ENCODE measurements at places on chromosomes 13 and 19. TPM values are rescaled to one million over a fixed set of nuclear protein-coding genes. Genes with fewer than 3 reads are reported as not detected.

DNA sequence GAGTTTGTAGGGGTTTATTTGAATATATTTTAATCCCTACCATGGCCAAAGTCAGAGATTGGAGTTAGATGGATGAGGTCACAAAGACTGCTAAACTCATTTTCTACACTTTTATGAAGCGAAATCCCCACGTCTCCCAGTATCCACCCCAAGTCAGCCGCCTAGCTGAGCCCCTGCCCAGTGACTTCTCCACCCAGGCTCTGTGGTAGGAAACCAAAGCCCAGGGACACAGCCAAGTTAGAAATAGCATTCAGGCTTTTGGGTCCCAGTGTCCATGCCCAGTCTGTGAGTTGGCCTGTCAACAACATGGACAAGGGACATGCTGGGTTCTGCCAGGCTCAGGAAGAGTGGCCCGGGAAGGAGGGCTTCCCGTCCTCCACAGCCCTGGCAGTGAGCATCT, 474.0 kb downstream of the FOXO1 start:
- DNase-seq: no peak

GRCh38 chr19:5397804-5398692, 57.2 kb upstream of the ZNRF4 start:
- DNase-seq: no peak

GRCh38 chr19:10554760-10555609, 10.8 kb downstream of the KRI1 start:
- no peak for DNase-seq

The URAD gene
- total RNA-seq: not detected

DNA sequence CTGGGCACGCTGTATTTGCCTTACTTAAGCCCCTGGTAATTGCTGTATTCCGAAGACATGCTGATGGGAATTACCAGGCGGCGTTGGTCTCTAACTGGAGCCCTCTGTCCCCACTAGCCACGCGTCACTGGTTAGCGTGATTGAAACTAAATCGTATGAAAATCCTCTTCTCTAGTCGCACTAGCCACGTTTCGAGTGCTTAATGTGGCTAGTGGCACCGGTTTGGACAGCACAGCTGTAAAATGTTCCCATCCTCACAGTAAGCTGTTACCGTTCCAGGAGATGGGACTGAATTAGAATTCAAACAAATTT, 676 bp downstream of the BRCA2 start:
- DNase-seq: peak; percentile 23

- no peak for DNase-seq
These were observed 235.5 kb downstream of the PCDH9 start for GRCh38 chr13:66994517-66995202.

The DENND1C gene
- total RNA-seq: not detected

- DNase-seq: peak; percentile 76
These were observed 127.1 kb downstream of the GGACT start for GRCh38 chr13:100461309-100462030.

The ACP7 gene
- total RNA-seq: not detected

The PTH2 gene
- not detected for total RNA-seq

- DNase-seq: no peak
These were observed 39.8 kb downstream of the TNFRSF19 start for GRCh38 chr13:23609874-23610576.

The CYSLTR2 gene
- not detected for total RNA-seq

DNA sequence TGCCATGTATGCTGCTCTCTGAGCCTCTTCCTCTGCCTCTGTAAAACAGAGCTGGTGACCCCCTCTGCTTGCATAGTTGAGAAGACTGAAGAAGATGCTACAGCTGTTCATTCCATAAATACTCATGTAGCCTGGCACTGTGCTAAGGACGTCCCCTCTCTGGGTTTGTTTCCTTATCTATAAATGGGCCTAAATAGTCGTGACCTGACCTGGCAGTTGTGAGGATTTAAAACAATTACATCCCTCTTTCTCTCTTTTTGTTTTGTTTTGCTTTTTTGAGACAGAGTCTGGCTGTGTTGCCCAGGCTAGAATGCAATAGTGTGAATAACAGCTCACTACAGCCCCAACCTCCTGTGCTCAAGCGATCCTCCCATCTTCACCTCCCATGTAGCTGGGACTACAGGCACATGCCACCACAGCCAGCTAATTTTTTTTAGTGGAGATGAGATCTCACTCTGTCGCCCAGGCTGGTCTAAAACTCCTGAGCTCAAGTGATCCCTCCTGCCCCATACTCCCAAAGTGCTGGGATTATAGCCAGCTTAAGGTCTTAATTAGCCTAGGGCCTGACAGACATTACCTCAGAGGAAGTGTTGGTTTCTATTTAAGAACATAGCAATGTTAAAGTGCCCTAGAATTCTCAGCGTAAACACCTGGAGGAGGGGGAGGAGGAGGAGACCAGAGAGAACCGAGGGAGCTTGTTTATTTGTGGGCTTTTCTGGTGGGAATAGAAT, 4.6 kb downstream of the WDR62 start:
- no peak for DNase-seq

GRCh38 chr13:110450016-110450900, 111.3 kb downstream of the RAB20 start:
- no peak for DNase-seq

DNA sequence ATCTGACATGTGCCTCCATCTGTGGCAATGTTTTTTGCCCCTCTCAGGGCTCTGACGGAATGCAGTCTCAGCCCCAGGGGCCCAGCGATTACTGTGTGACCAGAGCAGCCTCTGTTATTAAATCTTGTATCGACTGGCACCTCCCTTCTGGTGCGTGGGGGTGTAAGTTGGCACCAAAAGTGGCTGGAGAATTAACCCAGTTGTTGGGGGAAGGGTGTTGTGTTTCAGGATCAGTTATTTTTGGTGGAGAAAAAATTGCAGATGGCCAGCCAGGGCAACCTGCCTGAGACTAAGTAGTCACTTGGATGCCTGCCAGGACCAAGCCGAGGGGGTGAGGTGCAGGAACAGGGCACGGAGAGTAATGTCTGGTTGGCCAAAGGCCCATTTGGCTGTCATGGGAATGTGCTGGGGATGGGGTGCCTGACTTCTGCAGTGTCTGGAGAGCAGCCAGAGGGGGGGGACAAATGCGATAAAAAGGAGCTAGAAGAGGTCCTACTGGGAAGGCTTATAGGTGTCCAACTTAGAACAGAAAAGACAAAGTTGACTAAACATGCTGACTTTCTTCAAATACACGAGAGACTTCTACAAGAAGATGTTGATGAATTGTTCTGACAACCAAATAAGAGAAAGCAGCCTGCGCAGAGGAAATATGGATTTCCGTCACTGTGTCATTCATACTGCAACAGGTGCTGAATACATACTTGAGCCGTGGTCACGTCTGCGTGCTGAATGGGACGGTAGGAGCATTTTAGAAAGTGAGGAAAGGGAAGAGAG, 69.8 kb downstream of the SIAH3 start:
- DNase-seq: no peak

GRCh38 chr19:53864308-53864836, 3.3 kb upstream of the MYADM start:
- no peak for DNase-seq

DNA sequence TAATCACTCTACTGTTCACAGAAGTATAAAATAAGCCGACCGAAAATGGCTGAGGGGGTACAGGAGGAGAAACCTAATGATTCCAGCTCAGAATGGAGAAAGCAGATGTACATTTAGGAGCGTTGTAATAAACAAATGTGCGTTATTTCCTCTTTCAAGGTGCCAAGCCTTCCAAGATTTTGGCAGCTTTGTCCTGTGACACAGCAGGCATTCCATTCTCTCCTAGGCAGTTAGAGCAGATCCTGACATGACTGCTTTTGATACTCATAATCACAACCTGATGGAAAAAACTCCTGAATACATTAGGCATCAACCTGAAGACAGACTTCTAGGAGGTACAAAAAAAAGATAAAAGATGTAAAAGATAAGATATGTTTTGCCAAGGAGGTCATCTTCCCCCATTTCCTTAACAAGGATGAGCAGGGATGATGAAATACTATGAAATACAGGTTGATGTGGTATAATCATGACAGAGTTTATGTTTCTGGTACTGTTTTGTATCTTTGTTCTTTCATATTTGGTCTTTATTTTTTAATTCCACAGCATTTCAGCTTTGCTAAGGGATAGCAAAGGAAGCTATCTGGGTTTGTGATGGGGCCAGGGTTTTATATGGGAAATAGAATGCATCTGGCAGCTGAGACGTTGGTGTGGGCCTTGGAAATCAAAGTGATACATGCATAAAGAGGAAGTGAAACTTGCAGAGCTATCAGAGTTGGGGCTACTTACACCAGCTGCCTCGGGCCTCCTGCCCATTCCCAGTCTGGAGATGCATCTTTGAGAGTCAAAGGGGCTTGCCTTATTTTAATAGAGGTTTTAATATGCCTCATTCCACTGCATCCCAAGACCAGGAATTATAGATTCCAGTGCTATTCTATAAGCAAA, 222.5 kb downstream of the OXGR1 start:
- DNase-seq: no peak

DNA sequence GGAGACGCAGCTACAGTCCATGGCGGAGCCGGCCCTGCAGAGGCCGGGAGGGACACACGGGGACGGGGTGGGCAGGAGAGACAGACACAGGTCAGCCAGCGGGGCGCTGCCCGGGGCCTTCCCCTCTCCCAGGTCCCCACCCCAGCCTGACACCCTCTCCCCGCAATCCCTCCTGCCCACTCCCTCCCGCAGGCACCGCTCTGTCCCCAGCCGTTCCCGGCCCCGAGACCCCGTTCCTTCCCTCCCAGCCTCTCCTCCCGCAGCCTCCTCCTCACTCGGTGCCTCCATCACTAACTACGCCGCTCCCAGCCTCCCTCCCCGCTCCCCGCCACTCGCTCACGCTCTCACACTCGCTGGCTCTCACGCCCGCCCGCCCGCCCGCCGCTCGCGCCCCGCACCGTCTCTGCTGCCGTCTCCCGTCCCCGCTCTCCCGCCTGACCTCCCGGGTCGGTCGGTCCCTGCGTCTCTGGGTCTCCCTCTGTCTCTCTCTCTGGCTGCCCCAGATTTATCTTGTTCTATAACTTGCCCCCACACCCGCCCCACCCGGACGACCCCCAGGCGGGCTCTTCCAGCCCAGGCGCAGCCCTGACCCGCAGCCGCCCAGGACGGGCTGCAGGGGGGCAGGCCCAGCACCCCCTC, 15.2 kb downstream of the ERFL start:
- no peak for DNase-seq

- DNase-seq: no peak
These were observed 28.6 kb downstream of the ZC3H4 start for GRCh38 chr19:47084879-47085439.

- no peak for DNase-seq
These were observed 10.8 kb upstream of the ZNF91 start for GRCh38 chr19:23406091-23406490.

The GET3 gene
- total RNA-seq: 92.3 TPM

The USP12 gene
- total RNA-seq: 24.0 TPM

- DNase-seq: no peak
These were observed 13.7 kb upstream of the SMARCA4 start for GRCh38 chr19:10946958-10947657.
